ENCODE measurements at places on chromosomes 6 and 20.
A peak's percentile ranks its signal among the peaks of the same experiment; 100 is the strongest.

DNA sequence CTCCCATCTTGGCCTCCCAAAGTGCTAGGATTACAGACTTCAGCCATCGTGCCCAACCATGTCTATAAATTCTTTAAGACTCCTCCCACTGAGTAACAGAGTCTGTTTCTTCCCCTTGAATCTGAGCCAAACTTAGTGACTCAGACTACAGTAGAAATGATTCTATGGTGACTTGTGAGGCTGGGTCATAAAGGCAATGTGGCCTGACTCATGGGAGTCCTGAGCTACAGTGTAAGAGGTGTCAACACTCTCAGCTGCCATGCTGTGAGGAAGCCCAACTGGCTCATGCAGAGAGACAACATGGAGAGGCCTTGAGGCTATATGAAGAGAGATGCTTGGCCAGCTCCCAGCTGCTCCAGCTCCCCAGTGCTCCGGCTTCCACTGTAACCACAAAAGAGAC lies 5.2 kb upstream of the NRSN2 start:
- DNase-seq, result no peak

GRCh38 chr6:35237476-35237875 lies 22.1 kb upstream of the ZNF76 start:
- no peak for DNase-seq

DNA sequence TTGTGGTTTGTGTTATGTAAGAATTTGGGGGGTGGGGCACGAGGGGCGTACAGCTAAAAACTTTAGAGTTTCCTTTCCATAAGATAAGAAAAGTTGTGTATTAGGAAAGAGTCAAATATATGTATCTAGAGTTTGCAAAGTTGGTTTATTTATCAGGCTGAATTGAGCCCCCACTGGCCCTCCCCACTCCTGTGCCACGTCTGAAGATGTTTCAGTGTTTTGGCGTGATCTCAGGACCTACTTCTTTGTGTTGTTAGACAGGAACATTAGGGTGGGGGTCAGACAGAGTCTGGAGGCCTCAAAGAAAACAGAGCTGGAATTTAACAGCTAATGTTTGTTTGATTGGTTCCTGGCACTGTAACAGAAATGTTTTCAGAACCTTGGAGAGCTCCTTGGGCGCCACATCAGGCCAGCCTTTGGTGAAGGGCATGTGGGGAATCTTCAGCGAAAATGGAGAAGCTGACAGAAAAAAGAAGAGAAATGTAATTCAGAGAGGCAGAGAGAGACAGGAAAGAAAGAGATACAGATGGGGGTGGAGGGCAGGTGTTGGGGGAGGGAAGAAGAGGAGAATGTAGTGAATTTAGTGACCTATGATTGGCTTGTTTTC lies 674 bp downstream of the NRSN1 start:
- DNase-seq, result peak; percentile 19

DNA sequence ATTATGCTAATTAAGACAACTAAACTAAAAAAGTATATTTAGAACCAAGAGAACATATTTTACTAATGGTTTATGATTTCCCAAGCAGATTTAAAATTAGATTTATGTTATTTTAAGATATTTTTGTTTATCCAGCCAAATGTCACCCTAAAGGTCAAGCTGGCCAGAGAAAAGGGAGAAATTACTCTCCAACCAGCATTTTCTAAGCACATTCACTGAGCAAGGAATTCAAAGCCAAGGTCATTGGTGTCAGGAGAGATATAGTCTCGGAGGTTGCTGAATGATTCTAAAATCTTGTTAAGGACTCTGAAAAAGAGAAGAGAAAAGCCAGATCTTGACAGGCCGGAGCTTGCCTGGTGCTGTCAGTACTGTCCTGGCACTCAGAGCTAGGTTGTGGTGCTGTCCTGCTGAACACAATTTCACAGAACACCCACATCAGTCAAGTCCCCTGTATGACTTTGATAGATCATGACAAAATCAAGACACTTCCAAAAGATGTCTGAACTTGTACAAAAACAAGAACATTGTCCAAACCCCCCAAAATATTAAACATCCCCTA lies 222.3 kb upstream of the SMLR1 start:
- no peak for DNase-seq

- DNase-seq, result no peak
These were observed 2.4 kb downstream of the COL20A1 start for GRCh38 chr20:63295422-63295821.

GRCh38 chr6:43306086-43306485 lies 2.5 kb downstream of the CRIP3 start:
- DNase-seq, result no peak

DNA sequence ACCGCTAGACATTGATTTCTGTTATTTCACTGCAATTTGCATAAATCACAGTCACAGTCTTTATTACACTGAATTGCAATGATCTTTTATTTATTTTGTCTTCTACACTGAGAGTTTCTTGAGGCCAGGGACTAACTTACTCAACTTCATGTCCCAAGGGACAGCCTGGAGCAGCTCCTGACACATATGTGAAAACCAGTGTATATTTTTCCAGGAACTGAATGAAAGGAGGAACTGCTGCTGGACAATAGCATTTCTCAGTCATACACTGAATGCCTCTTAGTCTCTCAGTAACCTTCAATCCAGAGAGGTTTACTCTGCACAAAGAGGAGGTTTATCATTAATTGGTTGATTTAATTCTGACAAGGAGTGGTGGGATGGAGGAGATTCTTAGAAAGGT lies 5.9 kb downstream of the F13A1 start:
- no peak for DNase-seq

DNA sequence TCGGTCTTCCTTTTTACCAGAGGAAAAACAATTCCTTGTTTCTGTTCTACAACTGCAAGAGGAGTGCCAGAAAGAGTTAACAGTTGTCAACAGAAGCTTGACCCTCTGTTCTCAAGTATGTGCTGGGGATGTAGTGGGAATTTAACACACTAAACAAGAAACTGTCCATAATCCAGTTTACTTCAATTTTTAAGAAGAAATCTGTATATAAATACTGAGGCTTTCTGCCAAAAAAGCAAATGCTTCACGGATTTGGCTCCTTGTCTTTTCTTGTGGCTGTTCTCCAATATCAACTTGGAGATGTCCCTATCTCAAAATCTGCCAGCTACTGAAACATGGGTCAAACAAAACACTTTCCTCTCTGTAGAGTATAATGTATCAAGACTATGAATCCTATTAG lies 26.8 kb downstream of the REV3L start:
- DNase-seq, result peak; percentile 32

GRCh38 chr20:59605601-59606364 lies 1.4 kb downstream of the PHACTR3 start:
- DNase-seq, result no peak

DNA sequence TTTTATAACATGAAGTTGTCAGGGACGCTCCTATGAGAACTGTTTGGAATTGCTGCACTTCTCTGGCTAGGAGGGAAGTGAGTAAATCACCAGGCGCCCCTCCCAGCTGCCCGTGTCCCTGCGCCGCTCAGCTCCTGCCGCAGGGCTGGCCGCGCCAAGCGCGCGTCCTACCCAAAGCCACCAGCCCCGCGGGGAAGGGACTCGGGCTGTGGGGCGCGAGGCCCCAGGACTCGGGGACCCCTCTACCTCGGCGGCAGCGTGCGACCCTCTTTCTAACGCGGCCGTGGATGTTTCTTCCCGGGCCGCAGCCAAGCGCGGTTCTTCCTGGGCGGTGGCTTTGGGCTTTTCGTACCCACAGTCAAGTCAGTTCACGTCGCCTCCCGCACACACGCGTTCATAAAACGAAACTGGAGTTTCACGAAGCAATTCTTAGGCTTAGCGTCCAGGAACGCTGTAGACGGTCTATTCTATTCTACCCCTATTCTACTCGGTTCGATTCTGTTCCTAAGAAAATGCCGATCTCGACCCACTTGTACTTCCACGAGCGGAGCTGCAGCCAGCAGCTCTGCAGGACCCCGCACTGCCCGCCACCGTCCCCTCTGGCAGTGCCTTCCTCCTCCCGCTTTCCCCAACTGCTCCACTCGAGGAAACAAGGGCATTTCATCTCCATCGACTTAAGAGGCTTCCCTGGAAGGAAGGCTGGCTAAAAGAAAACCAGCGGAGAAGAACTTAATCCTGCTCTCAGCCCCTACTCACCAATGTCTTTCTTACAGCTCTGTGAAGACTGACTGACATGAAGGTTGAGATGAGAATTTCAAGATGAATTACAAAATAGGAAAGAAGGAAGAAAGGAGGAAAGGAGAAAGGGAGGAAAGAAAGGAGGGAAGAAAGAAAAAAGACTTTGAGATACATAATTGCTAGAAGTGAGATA lies 15.4 kb downstream of the FOXC1 start:
- no peak for DNase-seq

DNA sequence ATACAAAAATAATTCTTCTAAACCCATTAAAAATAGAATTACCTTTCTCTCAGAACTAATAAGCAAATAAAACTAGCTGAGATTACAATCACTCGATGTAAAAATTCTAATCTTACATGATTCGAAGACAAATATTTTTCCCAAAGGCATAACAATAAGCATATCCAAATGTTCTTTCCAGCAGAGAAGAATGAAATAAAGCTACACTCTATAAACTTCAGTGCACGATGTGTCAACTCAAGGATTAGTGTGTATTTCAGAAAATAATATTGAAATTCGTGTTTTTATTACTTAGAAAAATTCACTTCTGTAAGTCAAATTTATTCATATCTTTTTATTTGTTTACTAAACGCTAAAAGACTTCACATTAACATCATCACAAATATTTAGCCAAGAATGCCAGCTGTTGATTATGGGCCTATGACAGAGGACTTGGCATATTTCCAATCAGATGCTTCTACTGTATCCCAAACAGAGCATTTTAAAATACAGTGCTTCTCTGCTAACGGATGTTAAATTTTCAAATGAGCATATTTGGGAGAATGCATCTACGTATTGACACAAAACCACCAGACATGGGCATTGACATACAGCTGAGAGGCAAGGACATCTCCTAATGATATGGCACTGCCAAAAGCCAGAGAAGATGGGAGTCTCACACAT lies 54.7 kb upstream of the PDE7B start:
- no peak for DNase-seq

DNA sequence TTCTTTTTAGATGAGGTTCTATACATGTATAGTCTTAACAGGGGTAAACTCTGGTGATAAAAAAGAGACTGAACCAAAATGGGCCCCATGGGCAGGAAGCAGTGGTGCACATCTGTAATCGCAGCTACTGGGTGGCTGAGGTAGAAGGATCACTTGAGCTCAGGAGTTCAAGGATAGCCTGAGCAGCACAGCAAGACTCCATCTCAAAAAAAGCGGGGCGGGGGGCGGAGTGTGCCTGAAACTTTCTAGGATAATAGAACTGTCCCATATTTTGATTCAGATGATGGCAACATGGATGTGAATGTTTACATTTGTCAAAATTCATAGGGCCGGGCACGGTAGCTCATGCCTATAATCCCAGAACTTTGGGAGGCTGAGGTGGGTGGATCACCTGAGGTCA lies 48.8 kb upstream of the TAF8 start:
- DNase-seq, result no peak

GRCh38 chr6:17491416-17492142 lies 98.2 kb downstream of the CAP2 start:
- no peak for DNase-seq

GRCh38 chr6:125688138-125688537 lies 61.3 kb upstream of the HEY2 start:
- no peak for DNase-seq

DNA sequence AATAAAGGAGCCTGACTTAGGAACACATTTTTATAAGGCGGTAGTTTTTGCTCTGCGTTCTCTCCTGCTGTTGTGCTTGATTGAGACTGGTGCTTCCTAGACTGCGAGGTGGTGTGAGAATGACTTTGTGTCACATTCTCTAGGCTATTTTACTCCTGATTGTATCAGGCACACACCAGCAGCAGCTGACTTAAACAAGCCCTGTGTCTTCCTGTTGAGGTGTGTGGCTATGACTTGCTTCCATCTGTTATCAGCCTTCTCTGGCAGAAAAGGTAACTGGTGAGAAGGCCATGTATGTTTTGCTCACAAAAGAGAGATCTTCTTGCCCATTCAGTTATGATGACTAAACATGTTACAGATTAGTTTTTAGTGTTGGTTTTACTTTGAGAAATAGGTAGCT lies 43.4 kb downstream of the CLVS2 start:
- peak; percentile 56 for DNase-seq

- DNase-seq, result no peak
These were observed 53.1 kb downstream of the RBM24 start for GRCh38 chr6:17334265-17334664.

DNA sequence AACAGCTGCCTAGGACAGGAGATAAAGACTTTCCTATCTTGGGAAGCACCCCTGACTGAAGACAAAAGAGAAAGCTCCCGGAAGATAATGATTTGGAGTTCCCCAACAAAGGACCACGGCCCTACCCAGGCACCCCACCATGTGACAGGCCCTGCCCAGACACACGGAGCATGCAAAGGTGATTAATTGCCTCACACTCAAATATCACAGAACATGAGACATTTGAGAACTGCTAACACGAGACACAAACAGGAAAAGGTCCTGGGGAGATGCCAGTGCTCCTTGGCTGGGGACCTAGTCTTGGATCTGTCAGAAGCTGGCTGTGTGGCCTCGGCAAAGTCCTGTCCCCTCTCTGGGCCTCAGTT lies 82.5 kb upstream of the PTPN1 start:
- DNase-seq, result no peak

DNA sequence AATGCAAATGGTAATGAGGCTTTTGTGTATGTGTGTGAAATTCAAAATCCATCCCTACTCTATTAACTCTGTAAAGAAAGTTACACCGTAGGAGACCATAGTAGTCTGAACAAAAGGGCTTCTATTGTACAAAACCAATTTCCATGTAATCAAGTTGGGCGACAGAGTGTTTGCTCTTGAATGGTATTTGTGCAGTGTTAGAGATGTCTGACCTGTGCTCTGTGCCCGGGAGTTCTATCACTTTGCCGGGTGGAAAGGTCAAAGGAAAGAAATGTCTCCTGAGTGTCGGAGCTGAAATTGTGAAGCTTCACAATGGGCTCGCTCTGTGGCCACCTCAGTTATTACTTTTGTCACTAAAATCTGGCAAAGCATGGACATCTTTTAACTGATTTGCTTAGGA lies 312.0 kb downstream of the SAMD5 start:
- no peak for DNase-seq

GRCh38 chr20:48772183-48772976 lies 55.4 kb downstream of the PREX1 start:
- no peak for DNase-seq

- peak; percentile 78 for DNase-seq
These were observed 31.8 kb upstream of the PLEKHG1 start for GRCh38 chr6:150567823-150568383.
